Activated T-cell treated with anti-CD3 and anti-CD28 coated beads for 24 hours (primary cell): ENCODE measurements at places on chromosomes 7 and 10.

GRCh38 chr7:30927559-30927958 is 15.9 kb downstream of the AQP1 start:
- no peak for DNase-seq

DNA sequence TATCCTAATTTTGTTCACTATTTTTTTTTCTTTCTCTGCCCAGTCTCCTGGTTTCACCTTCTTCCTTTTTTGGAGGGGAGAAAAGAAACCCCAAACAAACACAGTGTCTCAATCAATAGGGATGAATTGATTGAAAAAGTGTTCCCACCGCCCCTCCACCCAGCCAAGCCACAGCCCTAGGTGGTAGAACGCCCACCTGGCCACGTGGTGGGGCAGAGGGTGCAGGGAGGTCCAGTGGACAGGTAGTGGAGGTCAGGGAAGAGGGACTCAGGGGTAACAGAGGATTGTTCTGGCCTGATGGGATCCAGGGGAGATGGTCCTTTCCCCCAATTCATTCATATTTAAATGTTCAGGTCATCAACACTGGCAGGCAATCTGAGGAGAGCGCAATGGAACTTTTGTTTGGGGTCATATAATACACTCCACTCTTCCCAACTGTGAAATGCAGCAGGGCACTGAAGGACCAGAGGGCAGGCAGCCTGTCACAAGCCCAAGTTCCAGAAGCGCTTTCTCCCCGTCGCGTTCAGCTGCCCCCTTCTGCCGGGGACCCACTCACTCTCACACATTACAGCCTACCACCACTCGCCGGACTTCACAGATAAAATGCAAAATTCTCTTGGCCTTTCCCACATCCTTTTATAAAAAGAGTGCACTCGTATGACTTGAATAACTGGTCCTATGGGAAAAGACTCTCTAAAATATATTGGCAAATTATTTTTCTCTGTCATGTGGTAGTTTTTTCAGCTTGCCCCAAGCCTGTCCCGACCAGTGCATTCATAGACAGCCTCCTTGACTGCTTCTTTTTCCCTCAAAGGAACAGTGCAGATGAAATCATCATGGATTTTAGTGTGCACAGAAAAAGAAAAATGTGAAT is 1.6 kb downstream of the INHBA start:
- DNase-seq: no peak

DNA sequence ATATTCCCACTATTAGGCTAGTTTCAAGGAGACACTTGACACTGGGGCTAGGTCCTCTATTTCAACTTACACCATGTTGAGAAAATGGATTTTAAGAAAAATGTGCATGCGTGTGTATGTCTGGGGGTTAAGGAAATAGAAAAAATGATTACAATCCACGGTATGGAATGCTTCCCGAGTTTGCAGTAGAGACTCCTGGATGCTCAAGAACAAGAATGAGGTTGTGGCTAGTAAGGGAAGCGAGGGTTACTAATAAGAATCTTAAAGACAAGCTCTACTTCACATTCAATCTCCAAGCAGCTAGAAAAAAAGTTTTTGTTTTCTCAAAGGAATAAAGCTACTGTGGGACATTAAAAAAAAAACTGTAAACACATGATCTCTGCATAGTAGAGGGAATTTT is 54.7 kb downstream of the ANK3 start:
- no peak for DNase-seq

GRCh38 chr10:31930023-31930751 is 1.6 kb upstream of the ARHGAP12 start:
- peak; percentile 16 for DNase-seq

GRCh38 chr10:29295813-29296212 is 6.9 kb downstream of the LYZL1 start:
- DNase-seq: no peak

DNA sequence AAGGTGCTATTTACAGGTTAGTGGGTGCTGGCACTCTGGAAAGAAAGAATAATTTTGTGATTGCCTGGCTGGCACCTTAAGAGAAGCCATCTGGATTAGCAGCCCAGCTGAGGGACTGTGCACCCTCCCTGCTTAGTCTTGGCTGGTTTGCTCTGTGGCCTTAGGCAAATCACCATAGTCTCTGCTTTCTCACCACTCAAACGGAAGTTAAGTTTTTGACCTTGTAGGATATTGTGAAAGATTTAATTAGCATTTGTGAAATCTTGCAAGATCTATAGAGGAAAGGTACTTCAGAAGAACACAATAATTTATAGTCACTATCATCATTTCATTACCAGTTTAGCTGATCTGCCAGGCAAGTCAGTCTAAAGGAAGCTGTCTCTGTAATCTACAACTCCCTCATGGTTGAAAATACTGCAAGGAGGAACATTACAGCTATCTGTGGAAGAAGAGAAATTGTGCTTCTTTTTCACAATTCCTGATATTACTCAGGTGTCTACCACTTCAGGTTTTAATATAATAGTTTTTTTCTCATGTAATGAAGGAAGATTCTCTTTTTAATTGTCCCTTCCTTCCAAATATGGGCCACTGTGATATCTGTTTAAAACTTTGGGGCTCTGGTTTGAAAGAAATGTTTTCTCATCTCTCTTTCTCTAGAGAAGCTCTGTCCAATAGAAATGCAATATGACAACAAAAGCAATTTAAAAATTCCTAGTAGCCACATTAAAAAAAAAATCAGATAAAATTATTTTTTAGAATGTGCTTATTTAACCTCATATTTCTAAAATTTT is 219.6 kb downstream of the PTEN start:
- no peak for DNase-seq

GRCh38 chr7:130987092-130987491 is 253.1 kb upstream of the KLF14 start:
- DNase-seq: no peak

GRCh38 chr7:108568801-108569380 is 615 bp downstream of the THAP5 start:
- no peak for DNase-seq

DNA sequence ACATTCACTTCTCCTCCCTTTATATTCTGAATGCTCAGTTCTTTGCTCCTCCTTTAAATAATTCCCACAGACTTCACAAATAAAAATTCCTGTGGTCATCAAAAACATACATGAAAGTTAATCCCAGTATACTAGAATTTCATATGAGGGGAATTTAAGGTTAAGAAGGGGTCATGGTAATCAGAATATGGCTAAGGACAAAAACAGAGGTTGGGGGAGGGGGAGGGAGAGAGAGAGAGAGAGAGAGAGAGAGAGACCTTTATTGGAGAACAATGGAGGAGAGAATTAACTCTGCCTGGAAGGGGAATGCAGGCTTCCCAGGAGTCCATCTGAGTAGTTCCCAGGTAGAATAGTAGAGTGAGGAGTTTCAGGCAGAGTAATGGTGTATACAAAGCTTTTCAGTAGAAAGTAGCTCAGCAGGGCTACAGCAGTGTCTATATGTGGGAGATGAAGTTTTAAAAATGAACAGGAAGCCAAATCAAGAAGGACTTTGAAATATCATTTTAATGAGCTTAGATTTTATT is 5.2 kb upstream of the CUBN start:
- no peak for DNase-seq

DNA sequence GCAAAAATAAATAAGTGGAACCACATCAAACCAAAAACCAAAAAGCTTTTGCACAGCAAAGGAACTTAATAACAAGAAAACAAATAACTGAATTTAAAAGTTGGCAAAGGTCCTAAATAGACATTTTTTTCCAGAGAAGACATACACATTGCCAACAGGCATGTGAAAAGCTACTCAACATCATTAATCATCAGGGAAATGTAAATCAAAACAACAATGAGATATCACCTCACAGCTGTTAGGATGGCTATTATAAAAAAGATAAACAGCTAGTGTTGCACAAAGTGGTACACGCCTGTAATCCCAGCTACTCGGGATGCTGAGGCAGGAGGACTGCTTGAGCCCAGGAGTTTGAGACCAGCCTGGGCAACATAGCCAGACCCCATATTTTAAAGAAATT is 2.2 kb upstream of the SUN3 start:
- DNase-seq: no peak

GRCh38 chr10:130495116-130495862 is 359.1 kb downstream of the GLRX3 start:
- DNase-seq: no peak

DNA sequence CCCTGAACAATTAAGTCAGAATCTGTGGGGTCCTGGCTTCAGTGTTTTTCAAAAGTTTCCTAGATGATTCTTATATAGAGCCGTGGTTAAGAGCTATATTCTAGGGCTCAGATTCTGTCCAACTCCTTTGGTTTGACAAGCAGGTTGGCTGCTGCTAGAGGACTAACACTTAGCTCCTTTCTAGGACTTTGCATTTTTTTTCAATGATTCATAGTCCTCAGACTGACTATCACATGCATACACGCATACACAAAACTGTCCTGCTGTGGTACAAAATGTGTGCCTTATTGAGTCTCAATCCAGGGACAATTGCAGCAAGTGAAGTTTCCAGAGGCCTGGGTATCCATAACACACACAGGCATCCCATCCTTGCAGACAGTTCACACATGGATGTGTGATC is 392.0 kb downstream of the NRG3 start:
- DNase-seq: no peak

DNA sequence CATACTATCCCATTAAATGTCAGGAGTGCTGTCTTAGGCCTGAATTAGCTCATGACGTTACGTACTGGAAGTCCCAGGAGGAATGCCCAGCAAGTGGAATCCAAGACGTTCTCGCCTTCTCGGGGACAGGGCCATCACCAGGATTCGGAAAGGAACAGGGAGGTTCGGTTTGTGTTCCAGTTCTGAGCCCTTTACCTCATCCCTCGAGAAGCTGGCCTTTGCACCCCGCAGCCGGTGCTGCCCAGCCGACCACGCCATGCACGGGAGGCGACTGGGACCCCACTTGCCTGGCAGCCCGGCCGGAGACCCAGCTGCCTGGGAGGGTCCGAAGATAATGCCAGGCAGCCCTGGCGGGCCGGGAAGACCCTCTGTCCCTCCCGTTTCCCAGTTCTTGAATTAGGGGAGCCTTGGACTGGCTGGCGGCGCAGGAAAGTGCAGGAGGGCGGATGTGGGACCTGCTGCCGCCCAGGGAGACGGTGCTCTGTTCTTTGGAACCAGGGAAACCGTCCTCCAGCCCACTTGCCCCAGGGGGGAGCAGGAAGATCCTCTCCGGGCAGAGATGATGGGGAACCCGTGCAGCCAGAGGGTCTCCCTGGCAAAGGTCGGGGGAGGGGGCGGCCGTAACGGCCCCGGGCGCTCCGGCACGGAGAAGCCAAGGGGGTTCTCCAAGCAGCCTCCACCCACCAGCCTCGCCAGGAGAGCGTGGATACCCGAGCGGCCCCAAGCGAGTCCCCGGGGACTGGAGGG is 671 bp upstream of the CHST3 start:
- no peak for DNase-seq

DNA sequence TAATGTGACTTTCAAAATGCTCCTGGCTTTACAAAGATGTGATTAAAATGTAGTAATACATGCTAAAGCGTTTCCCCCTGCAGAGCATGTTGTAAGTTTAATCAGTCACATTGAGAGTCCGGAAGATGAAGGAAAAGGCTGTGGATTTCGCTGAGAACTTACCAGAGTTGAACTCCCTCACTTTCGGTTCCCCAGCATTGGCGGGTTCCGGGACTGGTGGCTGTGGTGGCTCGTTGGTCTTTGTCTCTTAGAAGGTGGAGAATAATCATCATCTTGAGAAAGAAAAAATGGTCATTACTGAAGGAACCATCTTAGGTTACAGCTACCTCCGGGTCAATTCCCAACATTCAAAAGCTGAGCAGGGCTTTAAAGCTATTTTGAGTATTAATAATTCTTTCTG is 9.6 kb upstream of the NUPR2 start:
- DNase-seq: no peak

- no peak for DNase-seq
These were observed 33.4 kb downstream of the RHOBTB1 start for GRCh38 chr10:60910543-60910942.

GRCh38 chr7:71601851-71602250 is 469.9 kb downstream of the GALNT17 start:
- no peak for DNase-seq

- no peak for DNase-seq
These were observed 8.0 kb downstream of the SAR1A start for GRCh38 chr10:70162151-70162891.
